GOT3 (cell line): ENCODE measurements at places on chromosomes 7 and 10.

- no peak for DNase-seq
Observed at GRCh38 chr10:66783316-66783715, 142.5 kb upstream of the LRRTM3 start.

GRCh38 chr7:116509982-116510579 lies 10.5 kb downstream of the CAV2 start:
- DNase-seq: no peak

GRCh38 chr7:74269757-74270277 lies 15.6 kb upstream of the RFC2 start:
- no peak for DNase-seq

- DNase-seq: no peak
Observed at GRCh38 chr10:22742678-22743077, 28.3 kb upstream of the PIP4K2A start.

DNA sequence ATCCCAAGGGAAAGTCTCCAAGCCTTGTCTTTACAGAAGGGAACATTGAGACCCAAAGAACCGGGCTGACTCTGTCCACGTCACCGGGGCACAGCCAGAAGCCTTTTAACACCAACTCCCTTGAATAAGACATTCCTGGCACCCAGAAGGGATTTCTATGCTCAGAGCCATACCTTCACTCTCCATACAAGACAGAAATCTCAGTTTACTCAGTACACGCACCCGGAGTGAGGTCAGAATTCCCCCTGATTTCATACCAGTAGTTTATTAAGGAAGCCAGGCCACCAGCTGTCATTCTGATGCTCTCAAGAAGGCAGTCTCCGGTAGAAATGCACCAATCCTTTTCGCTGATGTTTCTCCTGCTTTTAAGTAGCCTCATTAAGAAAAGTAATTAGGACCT lies 134.2 kb upstream of the KCNMA1 start:
- no peak for DNase-seq

- no peak for DNase-seq
Observed at GRCh38 chr10:50511492-50512213, 112.1 kb downstream of the SGMS1 start.

- DNase-seq: no peak
Observed at GRCh38 chr7:131933751-131934289, 377.4 kb upstream of the PODXL start.

- no peak for DNase-seq
Observed at GRCh38 chr10:49592726-49593563, 17.2 kb upstream of the SLC18A3 start.

- DNase-seq: no peak
Observed at GRCh38 chr10:123640016-123640535, 26.1 kb upstream of the GPR26 start.

DNA sequence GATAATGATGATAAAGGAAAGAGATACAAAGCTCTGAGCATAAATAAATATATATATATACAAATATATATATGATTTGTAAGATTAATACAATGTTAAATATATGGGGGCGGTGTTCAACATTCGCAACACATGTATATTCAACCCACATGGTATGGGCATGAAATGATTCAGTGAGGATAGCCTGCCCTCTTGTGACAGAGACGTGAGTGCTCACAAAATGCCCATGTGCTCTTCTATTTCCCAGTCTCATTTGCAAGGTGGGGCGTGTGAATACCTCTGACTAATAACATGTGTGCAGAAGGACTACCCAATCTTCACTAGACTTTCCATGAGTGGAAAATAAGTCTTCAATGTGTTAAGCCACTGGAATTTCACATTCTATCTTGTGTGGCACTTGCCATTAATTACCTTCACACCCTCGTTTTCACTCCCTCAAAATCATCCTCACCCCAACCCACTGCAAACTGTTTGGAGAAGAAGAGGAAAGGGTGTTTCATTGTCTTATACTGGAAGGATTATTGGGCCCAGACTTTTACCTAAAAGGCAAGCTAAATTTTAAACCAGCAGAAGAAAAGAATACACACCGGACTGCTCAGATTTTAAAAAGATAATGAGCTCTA lies 26.9 kb downstream of the ASAH2 start:
- DNase-seq: no peak

- no peak for DNase-seq
Observed at GRCh38 chr7:135094472-135095237, 53.2 kb upstream of the TMEM140 start.

- no peak for DNase-seq
Observed at GRCh38 chr7:50149369-50149768, 56.3 kb upstream of the ZPBP start.

DNA sequence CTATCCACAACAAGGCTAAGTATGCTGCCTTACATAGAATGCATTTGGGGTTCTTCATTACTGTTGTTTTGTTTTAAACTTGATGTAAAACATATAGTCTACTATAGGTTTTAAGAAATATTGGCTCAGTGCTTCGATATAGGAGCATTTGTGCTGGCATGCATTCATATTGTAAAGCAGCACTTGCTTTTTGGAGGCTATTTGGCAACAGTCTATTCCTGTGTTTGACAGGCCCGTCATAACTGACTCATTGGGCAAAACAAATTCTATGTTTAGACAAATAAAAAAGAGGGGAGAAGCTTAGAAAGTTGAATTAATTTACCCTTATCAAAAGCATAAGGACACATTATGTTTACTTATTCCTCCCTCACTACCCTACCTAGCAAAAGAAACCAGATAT lies 38.4 kb upstream of the PLXDC2 start:
- no peak for DNase-seq

- DNase-seq: no peak
Observed at GRCh38 chr7:17524746-17525145, 226.3 kb downstream of the AHR start.

DNA sequence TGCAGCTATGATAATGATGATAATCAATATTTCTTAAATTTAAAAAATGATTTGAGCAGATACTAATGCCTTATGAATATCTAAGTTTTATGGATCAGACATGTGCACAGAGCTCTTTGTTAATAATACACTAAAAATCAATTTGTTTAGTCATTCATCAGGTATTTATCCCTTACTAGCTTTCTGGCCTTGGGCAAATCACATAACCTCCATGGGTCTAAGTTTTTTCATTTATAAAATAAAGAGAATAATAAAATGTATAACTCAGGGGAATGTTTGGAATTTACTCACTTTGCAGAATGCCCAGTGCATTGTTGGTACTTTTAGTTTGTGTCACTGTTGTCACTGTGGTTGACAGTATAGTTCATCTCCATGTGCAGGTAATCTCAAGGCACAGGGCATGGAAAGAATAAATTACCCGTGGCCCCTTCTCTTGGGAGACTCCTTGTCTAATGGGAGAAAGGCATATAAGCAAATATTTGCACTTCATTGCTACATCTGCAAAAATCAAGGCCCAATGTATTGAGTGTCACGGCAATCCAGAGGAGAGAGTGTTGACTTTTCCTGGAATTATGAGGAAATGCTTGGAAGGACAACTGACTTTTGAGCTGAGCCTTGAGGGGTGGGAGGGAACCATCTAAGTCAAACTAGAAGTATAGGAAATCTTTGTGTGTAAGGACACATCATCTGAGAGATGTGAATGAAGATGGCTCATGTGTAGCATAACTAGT lies 64.7 kb upstream of the CTTNBP2 start:
- no peak for DNase-seq

DNA sequence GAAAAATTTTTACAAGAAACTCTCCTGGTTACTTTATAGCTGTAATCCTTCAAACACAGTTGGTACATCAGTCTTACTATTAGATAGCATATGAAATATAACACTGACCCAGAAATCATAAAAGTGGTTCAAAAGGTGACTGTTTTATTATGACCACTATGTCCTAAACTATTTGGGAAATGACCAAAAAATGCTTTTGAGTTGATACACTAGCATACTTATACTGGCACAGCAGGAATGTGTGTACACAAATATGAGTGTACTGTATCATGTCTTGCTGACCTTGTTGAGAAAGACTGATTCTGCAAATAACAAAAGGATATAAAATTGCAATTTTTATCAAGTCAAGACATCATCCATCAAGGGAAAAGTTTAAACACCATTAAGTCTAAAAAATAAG lies 24.3 kb downstream of the CSTF2T start:
- DNase-seq: no peak

- no peak for DNase-seq
Observed at GRCh38 chr7:29237489-29237888, 42.9 kb downstream of the CHN2 start.

- no peak for DNase-seq
Observed at GRCh38 chr10:112447620-112447928, 559 bp downstream of the VTI1A start.

DNA sequence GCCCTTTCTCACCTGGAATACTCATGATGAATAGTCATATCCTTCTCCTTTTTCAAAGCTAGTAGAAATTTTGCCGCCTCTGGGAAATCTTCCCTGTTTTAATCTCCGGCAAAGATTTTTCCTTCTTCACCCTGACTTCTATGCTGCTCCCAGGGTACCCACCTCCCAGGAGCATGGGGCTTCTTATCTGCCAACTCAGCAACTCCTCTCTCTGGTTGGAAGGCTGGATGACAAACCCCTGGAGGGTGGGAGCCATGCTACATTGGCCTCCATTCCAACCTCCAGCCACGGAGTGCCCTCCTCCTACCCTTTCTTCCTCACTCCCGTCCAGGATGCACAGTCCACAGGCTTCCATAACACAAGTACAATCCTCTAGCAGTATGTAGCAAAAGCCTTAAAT lies 19.9 kb downstream of the NEUROG3 start:
- no peak for DNase-seq

GRCh38 chr7:139999516-139999915 lies 63.2 kb downstream of the PARP12 start:
- no peak for DNase-seq

GRCh38 chr10:119209035-119209735 lies 1.8 kb downstream of the GRK5 start:
- no peak for DNase-seq

GRCh38 chr7:120272701-120273475 lies at the start of gene KCND2:
KCND2 (plus strand) TSS chr7:120273175.
- DNase-seq: no peak

GRCh38 chr7:102425639-102426267 lies 7.6 kb upstream of the ORAI2 start:
- DNase-seq: no peak

- DNase-seq: no peak
Observed at GRCh38 chr7:158252081-158252836, 335.4 kb downstream of the PTPRN2 start.

DNA sequence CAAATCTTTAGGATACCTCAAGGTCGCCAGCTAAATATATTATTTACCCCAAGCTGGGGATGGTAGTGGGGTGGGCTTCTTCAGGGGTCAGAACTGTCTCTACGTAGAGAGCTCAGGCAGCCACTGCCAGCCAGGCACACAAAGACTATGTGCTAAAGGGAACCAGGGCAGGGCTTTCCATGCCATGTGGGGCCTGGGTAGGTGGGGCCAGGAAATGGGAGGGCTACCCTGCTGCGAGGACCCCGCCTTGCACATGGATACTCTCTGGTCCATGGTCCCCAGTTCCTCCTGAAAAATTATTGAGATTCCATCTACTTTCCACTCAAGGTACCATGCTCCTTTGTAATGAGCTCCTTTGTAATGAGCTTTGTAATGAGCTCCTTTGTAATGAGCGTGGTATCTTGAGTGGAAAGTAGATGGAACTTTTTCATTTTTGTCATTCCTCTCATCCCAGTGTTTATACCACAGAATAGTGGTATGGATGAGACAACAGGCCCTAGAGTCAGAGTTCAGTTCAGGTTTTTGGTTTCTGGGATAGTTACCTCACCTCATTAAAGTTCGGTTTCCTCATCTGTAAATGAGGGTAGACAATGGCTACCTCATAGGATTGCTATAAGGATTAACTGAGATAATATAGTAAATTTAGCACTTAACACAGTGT lies 5.8 kb downstream of the SYNPO2L start:
- DNase-seq: no peak

DNA sequence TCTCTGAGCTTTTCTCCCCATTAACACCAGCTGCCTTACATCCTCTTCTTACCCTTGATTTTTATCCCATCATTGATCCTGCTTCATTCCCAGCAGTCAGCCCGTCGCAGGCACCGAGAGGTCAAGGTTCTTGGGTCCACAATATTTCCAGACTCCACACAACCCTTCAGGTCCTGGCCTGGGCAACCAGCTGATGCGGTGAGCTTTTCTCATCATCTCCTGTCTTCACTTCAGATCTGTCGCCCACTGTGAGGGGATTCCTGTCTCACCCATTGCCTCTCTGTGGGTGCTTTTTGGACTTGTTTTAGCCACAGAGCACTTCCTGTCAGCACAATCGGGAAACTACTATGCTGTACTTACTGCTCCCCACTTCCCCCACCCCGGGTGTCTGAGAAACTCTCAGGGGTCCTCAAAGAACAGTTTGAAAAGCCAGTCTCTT lies 8.4 kb upstream of the PVRIG start:
- DNase-seq: no peak

DNA sequence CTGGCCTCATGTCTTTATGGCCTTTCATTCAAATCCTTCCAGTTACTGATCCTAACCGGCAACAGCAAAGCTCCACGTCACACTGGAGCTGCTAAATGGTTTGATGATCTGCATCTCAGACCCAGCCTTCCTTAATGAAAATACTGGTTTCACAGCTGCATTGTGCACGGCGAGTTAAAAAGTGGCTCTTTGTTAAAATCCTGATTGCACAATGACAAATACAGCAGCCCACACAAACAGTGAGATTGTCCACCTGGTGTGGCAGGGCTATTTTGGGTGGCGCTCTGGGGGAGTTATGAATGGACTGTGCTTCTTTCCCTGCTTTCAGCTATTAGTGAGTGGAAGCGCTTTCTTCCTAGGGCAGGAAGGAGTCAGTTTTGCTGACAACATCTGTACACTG lies 63.4 kb upstream of the C1QL3 start:
- no peak for DNase-seq

GRCh38 chr10:102280397-102281101 lies 35.2 kb downstream of the GBF1 start:
- DNase-seq: no peak

DNA sequence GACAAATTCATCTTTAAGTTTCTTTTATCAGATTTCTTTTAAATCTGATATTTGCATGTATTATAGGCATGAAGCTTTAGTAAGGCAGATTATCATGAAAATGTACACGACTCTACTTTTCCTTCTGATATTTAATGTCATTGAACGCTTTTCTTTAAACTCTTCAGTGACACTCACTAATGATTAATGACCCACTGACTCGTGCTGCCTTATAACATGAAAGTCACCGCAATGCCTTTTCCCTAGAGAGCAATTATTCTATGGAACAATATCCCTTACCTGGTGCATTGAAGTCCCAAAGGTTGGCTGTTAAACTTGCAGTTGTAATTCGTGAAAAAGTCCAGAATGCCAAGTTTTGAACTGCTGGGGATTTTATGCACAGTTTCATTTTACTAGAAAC lies 33.4 kb upstream of the HGF start:
- no peak for DNase-seq
